RWPE1 (cell line): ENCODE measurements at places on chromosomes 1 and 21.

DNA sequence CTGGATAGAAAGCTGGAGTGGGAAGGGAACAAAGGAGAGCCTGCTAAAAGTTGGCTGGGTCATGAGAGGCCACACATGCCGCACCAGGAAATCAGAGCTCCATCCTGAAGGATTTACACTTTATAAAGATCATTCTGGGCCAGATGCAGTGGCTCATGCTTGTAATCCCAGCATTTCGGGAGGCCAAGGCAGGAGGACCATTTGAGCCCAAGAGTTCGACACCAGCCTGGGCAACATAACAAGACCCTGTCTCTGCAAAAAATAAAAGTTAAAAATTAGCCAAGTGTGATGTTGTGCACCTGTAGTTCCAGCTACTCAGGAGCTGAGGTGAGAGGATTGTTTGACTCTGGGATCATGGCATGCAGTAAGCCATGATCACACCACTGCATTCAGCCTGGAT is 28.7 kb upstream of the RASAL2 start:
- no peak for DNase-seq

DNA sequence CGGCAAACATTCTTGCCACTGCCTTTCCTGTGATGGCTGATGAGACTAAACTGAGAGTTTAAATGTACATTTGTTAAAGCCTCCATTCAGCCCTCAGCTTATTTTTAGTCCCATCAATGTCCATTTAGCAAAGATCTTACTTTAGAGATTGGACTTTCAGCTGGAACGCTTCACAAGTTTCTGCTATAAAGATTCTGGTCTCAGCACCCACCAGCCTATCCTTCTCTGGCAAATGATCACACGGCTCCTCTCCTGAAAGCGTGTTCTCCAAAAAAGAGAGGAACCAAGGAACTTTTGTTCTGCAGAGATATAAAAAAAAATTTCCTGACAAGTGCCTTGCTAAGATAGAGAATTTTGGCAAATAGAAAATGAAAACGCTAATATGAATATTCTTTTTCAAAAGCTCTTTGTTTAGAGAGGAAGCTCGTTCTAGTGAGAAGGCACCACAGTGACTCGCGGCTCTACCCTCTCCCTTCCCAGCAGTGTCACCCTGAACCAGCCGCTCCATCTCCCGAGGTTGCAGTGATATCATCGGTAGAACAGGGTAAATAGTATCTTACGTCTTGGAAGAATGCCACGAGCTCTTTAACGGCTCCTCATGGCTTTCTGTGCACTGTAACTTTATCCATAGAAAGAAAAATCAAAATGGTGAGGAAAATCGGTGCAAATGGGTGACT is 200.2 kb downstream of the APP start:
- DNase-seq = no peak

DNA sequence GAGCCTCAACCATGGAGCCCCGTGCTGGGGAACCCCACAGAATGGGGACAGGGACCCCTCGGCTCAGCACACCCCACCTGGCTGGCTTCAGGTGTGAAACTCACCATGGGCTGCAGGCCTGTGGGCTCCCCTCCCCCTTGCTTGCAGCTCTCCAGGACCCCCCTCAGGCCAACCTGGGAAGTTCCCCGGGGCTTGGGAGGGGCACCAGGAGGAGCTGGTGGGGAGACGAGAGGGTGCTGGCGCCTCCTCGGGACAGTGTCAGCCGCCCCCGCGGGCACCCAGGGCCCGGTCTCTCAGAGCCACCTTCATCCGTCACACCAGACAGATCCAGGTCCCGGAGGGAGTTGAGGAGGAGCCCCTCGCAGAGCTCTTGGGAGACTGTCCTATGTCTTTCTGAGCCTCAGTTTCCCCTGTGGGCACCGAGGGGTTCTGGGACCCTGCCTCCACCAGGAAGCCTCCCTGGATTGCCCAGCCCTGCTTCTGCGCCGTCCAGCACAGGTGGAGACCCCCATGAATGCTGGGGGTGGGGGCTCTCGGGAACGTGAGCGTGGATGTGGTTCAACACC is 657 bp upstream of the TNFRSF18 start:
- no peak for DNase-seq

GRCh38 chr1:20928146-20928545 is 141.0 kb upstream of the HP1BP3 start:
- no peak for DNase-seq

- no peak for DNase-seq
Observed at GRCh38 chr1:41361495-41362356, 492 bp downstream of the FOXO6 start.
